ENCODE measurements at places on chromosomes 1 and 21. TPM values are rescaled to one million over a fixed set of nuclear protein-coding genes. Genes with fewer than 3 reads are reported as not detected.

DNA sequence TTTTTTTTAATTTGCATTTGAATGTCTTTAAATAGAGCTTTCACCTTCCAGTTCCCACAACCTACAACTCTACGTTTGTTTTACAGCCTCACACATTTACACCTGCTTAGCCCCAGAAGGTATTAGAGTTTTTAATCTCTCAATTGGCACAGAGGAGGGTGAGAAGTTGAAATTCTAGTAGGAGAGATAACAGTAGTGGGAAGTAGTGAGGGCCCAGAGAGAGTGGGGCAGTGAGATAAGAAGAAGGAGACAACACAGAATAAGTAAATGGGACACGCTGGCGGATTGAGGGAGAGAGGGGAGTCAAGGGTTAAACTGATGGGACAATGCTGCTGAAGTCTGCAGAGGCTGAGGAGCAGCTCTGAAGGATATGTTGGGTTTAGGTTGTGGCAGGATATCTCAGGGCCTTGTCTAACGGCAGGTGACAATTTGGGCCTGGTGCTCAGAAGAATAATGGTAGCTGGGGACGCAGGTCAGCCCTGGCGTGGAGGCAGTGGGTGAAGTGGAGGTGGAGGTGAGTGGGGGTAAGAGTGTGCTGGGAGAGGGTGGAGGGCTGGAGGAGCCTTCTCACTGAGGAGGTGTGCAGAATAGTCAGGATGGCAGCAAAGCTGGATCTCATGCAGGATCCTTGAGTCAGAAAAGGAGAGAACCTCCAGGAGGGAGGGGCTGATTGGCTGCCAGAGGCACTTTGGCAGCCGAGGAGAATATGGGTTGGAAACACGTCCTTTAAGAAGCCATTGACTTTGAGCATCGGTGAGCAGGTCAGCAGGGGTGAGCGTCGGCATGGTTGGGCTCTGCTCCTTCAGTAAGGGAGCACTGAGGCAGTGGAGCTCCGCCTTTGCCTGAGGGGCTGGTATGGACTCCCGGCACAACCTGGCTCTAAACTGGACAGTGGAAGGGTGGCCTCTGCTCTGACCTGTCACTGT, 72.9 kb downstream of the SYT6 start:
- no peaks in the 10 kb centered on the region for H3K4me1 ChIP-seq
- H3K4me3 ChIP-seq, result no peak overlapping the region
- no peak for DNase-seq
- no peaks in the 10 kb centered on the region for H3K36me3 ChIP-seq
- H3K27me3 ChIP-seq, result no peaks in the 10 kb centered on the region
- no peak overlapping the region for H3K27ac ChIP-seq

DNA sequence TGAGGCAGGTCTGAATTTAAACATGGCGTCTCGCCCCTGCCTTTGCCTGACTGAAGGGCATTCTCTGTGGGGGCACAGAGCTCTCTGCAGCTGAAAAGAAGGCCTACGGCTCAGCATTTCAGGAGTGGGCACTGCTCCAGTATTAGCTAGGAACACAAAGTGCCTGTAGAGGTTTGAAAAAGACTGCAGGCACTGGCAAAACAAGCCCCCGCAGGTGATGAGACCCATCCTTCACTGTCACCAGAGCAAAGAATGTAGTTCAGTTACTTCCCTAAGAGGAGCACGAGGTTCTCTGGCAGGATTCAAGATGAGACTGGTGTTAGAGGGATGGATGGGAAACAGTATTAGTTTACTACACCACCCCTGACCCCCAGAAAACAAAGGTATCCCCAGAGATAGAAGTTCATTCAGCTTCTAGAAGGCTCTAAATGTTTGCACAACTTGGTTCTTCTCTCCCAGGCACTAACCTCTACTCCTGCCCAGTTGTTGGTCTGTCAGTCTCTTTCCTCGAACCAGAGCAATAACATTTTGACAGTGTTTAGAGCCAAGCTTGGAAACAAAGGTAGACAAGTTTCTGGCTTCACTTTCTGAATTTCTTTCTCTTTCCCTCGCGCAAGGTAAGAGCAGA, 101.9 kb upstream of the KCNE2 start:
- H3K36me3 ChIP-seq, result no peaks in the 10 kb centered on the region
- no peak overlapping the region for H3K4me3 ChIP-seq
- H3K27ac ChIP-seq, result peak overlapping the region; percentile 31
- H3K27me3 ChIP-seq, result no peaks in the 10 kb centered on the region
- DNase-seq, result peak; percentile 29

DNA sequence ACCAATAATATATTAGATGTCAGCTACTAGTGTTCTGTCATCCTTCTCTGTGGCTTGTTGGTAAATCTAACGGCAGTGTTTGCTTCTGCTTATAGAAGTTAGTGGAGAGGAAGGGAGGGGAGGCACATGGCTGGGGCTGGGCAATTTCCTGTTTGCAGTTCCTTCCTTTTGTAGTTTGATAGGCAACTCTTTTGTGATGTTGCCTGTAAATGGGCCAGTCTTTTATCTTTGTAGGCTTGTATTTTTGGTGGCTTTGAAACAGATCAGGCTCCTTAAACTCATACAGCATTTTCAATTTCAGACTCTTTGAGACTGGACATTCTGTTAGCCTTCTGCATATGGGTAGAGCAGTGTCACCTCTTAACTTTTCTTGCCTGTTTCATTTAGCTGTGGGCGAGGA, 48.1 kb downstream of the CDC14A start:
- no peak overlapping the region for H3K27ac ChIP-seq
- no peak overlapping the region for H3K4me3 ChIP-seq
- H3K27me3 ChIP-seq, result no peaks in the 10 kb centered on the region

DNA sequence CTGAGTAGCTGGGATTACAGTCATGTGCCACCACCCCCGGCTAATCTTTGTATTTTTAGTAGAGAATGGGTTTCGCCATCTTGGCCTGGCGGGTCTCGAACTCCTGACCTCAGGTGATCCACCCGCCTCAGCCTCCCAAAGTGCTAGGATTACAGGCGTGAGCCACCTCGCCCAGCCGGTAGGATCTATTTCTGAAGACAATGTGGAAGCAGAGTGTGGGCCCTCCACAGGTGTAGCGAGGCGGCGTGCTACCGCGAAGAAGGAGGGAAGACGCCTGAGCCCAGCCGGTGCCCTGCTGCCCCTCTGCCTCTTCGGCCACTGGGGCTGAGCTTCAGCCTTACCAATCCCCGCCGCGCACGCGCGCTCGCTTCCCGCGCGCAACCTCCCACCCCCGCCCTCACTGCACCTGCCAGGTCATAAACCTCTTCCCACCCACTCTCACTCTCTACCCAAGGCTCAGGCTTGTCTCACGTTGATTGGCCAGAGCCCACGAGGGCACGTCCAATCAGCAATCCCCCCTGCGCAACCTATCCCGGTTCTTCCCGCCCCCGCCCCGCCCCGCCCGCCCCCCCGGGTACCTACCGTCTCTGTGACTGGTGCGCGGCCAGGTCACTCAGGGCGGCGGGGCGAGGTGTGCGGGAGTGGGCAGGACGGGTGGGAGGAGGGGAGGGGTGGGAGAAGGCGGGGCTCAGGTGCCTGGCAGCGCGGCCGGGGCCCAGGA, 409 bp upstream of the HOOK1 start:
- DNase-seq, result peak; percentile 93
- no peaks in the 10 kb centered on the region for H3K27me3 ChIP-seq
- no peaks in the 10 kb centered on the region for H3K36me3 ChIP-seq
- H3K4me3 ChIP-seq, result peak overlapping the region; percentile 79
- H3K27ac ChIP-seq, result peak overlapping the region; percentile 85

- DNase-seq, result no peak
- H3K27ac ChIP-seq, result no peak overlapping the region
- no peaks in the 10 kb centered on the region for H3K27me3 ChIP-seq
- H3K36me3 ChIP-seq, result no peaks in the 10 kb centered on the region
- no peak overlapping the region for H3K4me3 ChIP-seq
- no peaks in the 10 kb centered on the region for H3K4me1 ChIP-seq
Measured at GRCh38 chr1:18836654-18837053, 22.8 kb downstream of the TAS1R2 start.

GRCh38 chr1:101290922-101291561, 54.2 kb downstream of the S1PR1 start:
- no peak overlapping the region for H3K27ac ChIP-seq
- H3K4me1 ChIP-seq, result no peaks in the 10 kb centered on the region
- no peaks in the 10 kb centered on the region for H3K36me3 ChIP-seq
- DNase-seq, result no peak
- no peaks in the 10 kb centered on the region for H3K27me3 ChIP-seq
- H3K4me3 ChIP-seq, result no peak overlapping the region

DNA sequence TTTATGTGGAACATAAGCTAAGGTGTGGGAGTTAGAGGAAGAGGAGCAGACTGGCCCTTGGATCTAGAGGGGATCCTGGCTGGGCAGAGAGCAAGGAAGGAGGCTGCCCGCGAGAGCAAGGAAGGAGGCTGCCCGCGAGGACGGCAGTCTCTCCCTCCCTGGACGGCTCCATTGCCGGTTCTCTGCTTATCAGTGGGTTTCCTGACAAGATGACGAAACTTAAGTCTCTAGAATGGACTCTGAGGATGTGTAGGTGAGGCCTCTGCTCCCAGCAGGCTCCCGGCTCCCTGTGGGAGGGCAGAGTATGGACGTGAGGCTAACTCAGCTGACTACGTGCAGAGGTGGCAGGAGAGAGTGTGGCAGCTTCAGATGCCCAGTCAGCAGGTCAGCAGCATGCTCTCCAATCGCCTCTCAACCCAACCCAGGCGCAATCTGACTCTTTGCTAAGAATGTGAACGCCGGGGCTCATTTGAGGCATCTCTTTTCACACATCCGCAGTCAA, 6.1 kb downstream of the MYBPHL start:
- H3K27ac ChIP-seq, result no peak overlapping the region

- no peaks in the 10 kb centered on the region for H3K27me3 ChIP-seq
- no peak for DNase-seq
- H3K4me3 ChIP-seq, result no peak overlapping the region
- H3K4me1 ChIP-seq, result no peaks in the 10 kb centered on the region
Measured at GRCh38 chr1:42524330-42524729, 61.2 kb downstream of the CCDC30 start.

GRCh38 chr1:214532070-214532469, 19.3 kb downstream of the PTPN14 start:
- H3K4me3 ChIP-seq, result no peak overlapping the region
- H3K27me3 ChIP-seq, result no peaks in the 10 kb centered on the region
- no peaks in the 10 kb centered on the region for H3K4me1 ChIP-seq
- no peak for DNase-seq
- no peak overlapping the region for H3K27ac ChIP-seq

- no peak for DNase-seq
- no peak overlapping the region for H3K27ac ChIP-seq
- H3K4me1 ChIP-seq, result no peaks in the 10 kb centered on the region
- no peaks in the 10 kb centered on the region for H3K27me3 ChIP-seq
- no peak overlapping the region for H3K4me3 ChIP-seq
Measured at GRCh38 chr1:196655494-196655893, 3.7 kb downstream of the CFH start.

- no peaks in the 10 kb centered on the region for H3K27me3 ChIP-seq
- DNase-seq, result no peak
- H3K4me1 ChIP-seq, result no peaks in the 10 kb centered on the region
- H3K36me3 ChIP-seq, result no peaks in the 10 kb centered on the region
Measured at GRCh38 chr1:10388387-10388715, 10.5 kb upstream of the PGD start.

DNA sequence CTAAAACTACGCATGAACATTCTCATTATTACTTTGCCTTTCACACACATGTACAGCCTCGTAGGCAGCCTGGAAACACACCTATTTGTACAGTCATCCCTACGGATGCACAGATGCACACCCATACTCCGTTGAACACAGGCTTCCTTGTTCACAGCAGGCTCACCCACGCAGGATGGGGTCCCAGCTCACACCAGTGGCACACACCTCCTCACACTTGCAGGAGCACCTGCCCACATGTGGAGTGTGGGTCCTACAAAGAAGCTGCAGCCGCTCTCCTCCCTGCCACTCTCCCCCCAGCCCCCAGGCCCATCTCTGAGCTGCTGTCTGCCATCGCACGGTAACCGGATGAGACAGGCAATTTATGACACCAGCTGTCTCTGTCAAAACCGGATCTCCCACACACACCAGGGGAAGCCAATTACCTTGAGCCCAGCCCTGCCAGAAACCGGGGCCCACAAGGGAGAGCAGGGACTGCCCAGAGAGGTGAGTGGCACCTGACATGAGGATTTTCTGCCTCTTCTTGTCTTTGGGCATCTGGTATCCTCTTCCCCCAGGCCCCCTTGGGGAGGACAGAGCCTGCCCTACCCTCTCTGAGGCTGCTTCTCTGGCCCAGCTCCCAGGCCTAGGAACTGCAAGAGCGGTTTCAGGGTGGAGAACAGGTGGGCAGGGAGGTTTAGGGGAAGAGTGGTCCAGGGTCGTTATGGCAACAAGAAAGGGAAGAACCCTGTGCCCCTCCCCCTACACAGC, 175.4 kb downstream of the IGSF21 start:
- peaks cover 10% of the 10 kb centered on the region for H3K27me3 ChIP-seq
- H3K27ac ChIP-seq, result no peak overlapping the region
- no peaks in the 10 kb centered on the region for H3K4me1 ChIP-seq

DNA sequence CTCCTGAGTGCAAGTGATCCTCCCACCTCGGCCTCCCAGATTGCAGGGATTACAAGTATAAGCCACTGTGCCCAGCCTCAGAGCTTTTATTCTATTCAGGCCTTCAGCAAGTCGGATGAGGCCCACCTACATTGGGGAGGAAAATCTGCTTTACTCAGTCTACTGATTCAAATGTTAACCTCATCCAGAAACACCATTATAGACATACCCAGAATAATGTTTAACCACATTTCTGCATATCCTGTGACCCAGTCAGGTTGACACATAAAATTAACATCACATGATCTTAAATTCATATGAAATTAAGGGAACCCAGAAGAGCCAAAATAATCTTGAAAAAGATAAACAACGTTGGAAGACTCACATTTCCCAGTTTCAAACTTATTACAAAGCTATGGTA, 14.9 kb downstream of the IL20 start:
- no peak for DNase-seq
- H3K36me3 ChIP-seq, result no peaks in the 10 kb centered on the region
- no peaks in the 10 kb centered on the region for H3K27me3 ChIP-seq
- H3K4me1 ChIP-seq, result no peaks in the 10 kb centered on the region

DNA sequence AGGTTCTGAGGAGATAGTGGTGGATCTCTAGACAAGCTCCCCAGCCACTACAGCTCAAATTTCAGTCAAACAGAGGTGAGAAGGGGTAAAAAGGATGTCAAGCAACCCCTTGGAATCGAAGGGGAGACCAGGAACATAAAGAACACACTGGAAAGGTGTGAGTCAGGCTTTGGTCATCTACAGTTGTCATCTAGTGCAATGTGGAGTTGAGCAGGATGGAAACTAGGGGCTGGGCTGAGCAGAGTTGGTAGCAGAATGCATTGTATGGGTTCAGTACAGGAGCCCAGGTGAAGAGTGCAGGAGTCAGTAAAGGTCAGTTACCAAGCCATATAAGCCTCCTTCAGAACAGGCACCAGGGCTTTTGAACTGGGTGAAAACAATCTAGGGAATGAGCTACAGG, 52.7 kb upstream of the VAV3 start:
- DNase-seq, result no peak
- no peaks in the 10 kb centered on the region for H3K36me3 ChIP-seq
- no peaks in the 10 kb centered on the region for H3K27me3 ChIP-seq
- H3K4me3 ChIP-seq, result no peak overlapping the region
- no peak overlapping the region for H3K27ac ChIP-seq
- H3K4me1 ChIP-seq, result no peaks in the 10 kb centered on the region

GRCh38 chr1:215780139-215780538, 213.0 kb downstream of the KCTD3 start:
- H3K36me3 ChIP-seq, result no peaks in the 10 kb centered on the region
- H3K4me1 ChIP-seq, result no peaks in the 10 kb centered on the region
- no peaks in the 10 kb centered on the region for H3K27me3 ChIP-seq

LIN28A gene
- total RNA-seq, result 0.17 TPM

OR2L13 gene
- not detected for total RNA-seq

KRTAP19-3 gene
- total RNA-seq, result not detected

SH2D5 gene
- 2.2 TPM for total RNA-seq

CFAP126 gene
- not detected for total RNA-seq

CFAP107 gene
- total RNA-seq, result 1.1 TPM

RSPH1 gene
- total RNA-seq, result 1.6 TPM

MACF1 gene
- 355 TPM for total RNA-seq

CLCN6 gene
- total RNA-seq, result 45.0 TPM

KIRREL1 gene
- total RNA-seq, result 18.6 TPM

MPZL1 gene
- total RNA-seq, result 135 TPM

COQ8A gene
- 66.1 TPM for total RNA-seq

All from prostate gland (tissue), 2 donors.